Activated CD8-positive, alpha-beta memory T cell treated with anti-CD3 and anti-CD28 coated beads for 4 hours (primary cell): ENCODE measurements at places on chromosomes 5 and 9.

DNA sequence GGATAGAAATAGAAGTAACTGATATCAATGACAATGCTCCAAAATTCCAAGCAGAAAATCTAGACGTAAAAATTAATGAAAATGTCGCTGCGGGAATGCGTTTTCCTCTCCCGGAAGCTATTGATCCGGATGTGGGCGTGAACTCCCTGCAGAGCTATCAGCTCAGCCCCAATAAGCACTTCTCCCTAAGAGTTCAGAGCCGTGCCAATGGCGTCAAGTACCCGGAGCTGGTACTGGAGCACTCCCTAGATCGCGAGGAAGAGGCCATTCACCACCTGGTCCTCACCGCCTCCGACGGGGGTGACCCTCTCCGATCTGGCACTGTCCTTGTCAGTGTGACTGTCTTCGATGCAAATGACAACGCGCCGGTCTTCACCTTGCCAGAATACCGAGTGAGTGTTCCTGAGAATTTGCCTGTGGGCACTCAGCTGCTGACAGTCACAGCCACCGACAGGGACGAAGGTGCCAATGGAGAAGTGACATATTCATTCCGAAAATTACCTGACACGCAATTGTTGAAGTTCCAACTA lies 818 bp downstream of the PCDHGA10 start:
- DNase-seq: no peak

- DNase-seq: no peak
These were observed 13.1 kb upstream of the NCS1 start for GRCh38 chr9:130159057-130159456.

DNA sequence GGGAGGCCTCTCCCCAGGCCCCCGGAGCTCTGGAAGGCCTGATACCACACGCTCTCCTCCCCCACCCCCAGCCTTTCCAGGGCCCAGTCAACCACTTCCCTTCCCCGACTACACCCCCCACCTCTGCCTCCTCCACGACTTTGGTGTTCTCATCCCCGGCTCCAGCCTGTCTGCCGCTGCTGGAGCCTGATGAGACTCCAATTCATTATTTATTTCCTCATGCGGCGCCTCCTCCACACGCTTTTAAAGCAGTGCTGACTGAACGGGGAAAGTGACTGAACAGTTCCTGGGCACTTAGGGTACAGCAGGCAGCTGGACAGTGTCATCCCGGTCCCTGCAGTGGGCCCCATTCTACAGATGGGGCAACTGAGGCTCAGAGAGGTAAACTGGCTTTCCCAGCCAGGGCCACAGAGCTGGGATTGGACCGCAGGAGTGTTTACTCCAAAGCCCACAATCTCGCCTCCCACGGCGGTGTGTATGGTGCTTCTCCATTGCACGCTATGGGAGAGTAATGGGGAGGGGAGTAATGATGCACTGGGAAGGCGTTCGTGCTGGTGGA lies 15.9 kb upstream of the RPL26L1 start:
- DNase-seq: no peak

GRCh38 chr5:162496100-162496808 lies 428.7 kb downstream of the GABRG2 start:
- DNase-seq: no peak

- DNase-seq: no peak
These were observed 56.2 kb upstream of the SLC2A8 start for GRCh38 chr9:127340721-127341120.

- DNase-seq: no peak
These were observed 22.5 kb downstream of the NEK6 start for GRCh38 chr9:124280176-124280691.

DNA sequence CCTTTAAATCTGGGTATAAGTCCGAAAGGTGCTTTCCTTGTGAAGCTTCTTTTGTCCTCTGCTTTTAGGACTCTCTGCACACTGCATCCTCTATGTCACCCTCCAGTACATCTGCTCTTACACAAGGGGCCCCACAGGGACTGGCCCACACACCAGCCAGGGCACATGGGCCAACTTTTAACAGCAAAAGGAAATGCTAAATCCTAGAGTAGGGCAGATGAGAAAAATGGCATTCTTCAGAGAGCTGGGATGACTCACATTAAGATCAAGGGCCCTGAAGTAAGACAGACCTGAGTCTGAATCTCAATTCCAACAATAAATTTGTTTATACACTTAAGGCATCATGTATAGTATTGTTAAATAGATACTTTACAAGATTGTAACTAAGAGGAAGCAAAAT lies 40.3 kb upstream of the CDKN2B start:
- DNase-seq: no peak

DNA sequence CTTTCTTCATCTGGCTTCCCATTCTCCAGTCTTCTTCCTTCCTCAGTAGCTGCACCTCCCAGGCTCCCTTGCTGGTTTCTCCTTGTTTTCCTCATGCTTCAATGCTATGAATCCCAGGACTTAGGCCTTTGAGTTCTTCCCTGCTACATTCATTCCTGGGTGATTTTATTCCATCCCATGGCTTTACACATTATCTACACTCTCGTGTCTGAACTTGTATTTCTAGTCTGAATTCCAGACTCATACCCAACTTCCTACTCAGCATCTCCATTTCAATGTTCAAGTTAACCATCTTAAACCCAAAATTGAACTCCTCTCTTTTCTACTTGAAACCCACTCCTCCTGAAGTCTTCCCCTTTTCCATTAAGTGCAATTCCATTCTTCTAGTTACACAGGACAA lies 20.0 kb downstream of the SLC24A2 start:
- no peak for DNase-seq

- no peak for DNase-seq
These were observed 481.0 kb downstream of the RASEF start for GRCh38 chr9:82581935-82582334.

GRCh38 chr9:90726215-90726614 lies 75.4 kb upstream of the SYK start:
- no peak for DNase-seq

DNA sequence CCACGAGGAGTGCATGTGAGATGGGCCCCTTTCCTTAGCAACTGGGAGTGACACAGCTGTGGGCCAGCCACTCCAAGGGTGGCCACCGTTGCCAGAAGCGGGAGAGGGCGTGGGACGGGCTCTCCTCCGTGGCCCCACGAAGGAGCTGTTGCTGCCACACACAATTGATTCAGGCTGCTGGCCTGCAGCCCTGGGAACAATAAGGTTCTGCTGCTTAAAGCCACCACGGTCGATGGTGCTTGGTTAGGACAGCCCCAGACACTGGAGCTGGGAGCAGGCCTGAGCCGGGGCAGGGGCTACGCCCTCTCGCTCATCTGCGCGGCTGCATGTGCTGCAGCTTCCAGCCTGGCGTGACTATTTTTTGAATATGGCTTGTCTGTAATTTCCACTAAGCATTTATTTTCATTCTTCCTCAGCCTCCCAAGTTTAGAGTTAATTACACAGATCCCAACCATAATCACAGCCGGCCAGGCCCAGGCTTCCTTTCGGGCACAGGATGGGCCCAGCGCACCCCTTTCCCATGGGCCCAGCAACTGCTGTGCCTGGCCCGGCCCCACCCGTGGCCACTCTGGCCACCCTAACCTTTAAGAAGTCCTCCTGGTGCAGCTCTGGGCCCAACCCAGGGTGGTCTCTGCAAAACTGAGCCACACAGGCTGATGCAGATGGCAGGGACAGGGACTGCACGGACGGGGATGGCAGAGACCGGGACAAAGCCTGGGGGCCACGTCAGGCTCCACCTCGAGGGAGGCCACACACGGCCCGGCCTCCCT lies 49.7 kb downstream of the VAV2 start:
- no peak for DNase-seq

GRCh38 chr5:42655982-42656650 lies 100.5 kb upstream of the CCDC152 start:
- DNase-seq: no peak

DNA sequence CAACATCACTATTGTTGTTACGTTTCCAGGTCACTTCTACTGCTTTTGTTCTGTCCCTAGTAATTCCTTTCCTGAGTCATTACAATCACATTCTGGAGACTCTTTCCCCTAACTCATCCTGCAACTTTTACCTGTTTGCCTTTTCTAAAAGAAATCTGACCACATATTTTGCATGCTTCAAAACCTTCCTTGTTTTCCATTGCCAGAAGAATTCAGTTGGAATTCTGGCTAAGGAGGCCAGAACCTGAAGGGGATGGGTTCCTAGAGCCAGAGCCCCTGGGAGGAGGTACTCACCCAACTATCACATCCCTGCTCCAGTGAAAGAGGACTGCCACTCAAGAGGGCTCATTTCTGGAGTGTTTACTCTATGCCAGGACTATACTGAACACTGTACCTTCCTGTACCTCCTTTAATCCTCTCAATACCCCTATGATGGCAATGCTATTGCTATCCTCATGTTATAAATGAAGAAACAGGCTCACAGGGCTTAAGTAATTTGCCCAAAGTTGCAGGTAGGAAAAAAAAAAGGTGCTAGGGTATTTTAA lies 42.8 kb upstream of the MAST4 start:
- no peak for DNase-seq
